SHP77 (cell line): ENCODE measurements at places on chromosomes 4 and X.

DNA sequence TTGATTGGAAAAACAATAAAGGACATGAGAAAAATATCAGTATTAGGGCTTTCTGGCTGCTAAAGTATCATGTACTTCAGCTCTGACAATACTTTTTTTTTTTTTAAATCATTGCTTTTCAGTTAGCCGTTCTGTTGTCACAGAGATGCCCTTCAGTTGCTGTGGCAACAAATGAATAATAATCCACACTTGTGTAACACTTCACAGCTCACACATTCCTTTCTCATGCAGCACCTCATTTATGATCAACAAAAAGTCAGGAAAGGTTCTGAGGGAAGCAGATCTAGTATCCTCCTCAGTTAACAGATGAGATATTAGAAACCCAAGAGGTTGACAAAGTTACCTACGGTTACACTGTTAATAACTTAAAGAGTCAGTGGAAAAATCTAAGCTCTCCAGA, 444.2 kb upstream of the SLIT2 start:
- DNase-seq, result no peak

GRCh38 chrX:33142331-33142730, 69.0 kb downstream of the DMD start:
- no peak for DNase-seq

GRCh38 chr4:143575331-143575730, 61.8 kb downstream of the SMARCA5 start:
- DNase-seq, result no peak

GRCh38 chr4:139808381-139808807, 142.8 kb downstream of the MGST2 start:
- no peak for DNase-seq

GRCh38 chr4:2909583-2909982, 53.6 kb downstream of the NOP14 start:
- no peak for DNase-seq

DNA sequence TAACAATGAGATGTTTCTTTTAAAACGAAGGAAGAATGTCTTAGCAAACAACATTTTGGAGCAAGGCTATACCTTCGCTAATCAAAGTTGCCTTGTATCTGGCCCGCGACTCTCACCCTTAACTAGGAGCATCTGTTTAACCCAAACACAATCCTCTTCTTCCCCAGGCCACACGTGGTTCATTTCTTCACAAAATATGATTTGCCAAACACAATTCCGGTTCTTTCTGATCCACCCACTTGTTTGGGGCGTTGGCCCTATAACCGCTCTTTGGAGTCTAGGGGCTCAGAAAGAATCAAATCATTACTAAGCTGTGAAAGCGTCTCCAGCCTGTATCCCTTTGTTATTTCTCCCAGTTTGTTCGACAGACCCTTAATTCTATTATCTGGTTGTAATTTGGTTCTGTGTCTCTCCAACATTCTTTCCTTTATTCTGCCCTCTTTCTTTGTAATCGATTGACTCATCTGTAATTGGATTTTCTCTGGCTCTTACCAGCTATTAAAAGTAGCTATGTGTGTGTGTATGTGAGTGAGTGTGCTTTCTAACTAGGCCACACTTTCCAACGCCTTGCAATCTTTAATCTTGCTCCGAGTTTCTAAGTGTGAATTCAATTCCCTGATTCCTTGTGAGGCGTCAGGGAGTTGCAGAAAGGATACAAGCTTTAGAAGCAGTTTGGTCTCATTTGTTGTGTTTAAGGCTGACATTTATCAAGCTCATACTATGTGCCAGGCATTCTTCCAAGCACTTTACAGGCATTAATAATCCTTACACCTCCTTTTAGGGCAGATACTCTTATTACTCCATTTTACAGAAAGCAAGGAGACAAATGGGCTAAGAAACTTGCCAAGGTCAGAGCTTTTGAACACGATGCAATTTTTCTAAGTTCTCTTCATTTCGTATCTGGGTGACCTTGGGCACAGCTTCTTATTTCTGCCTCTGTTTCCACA, 138.6 kb upstream of the CPEB2 start:
- no peak for DNase-seq

- no peak for DNase-seq
Measured at GRCh38 chr4:80307183-80307735, 28.3 kb upstream of the CFAP299 start.

DNA sequence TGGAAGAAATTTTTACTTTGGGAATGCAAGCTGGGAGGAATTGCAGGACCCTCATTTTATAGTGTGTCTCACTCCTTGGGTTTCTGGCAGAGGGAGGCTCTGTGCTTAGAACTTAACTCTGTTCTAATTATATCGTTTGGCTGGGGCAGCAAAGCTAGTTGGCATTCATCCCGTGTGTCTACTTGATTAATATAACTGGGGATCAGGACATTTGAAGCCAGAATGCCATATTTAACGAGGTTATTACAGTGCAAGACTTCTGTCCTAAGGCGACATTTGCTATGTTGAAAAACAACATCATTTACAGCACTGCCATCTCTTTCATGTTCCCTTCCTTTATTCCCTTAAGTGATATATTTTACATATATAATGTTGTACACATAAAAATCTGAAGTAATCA, 179.1 kb upstream of the TBC1D9 start:
- DNase-seq, result no peak
